HT-29 (cell line): ENCODE measurements at places on chromosomes 1 and 21. TPM values are rescaled to one million over a fixed set of nuclear protein-coding genes. Genes with fewer than 3 reads are reported as not detected.

- DNase-seq = no peak
These were observed 41.4 kb downstream of the TMCO4 start for GRCh38 chr1:19758227-19758830.

DNA sequence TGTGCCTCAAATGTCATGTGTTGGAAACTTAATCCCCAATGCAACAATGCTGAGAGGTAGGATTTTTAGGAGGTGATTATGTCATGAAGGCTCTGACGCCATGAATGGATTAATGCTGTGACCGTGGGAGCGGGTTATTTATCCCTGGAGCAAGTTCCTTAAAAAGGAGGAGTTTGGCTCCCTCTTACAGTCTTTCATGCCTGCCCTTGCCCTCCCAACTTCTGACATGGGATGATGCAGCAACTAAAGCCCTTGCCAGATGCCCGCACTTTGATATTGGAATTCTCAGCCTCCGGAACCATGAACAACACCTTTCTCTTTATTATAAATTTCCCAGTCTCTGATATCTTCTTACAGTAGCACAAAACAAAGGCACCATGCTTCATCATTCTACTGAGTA, 685.3 kb upstream of the CHRM3 start:
- DNase-seq = no peak

GRCh38 chr1:113283914-113284313, 106.4 kb upstream of the MAGI3 start:
- no peak for DNase-seq

Gene PGLYRP3
- not detected in 2 replicates for total RNA-seq

DNA sequence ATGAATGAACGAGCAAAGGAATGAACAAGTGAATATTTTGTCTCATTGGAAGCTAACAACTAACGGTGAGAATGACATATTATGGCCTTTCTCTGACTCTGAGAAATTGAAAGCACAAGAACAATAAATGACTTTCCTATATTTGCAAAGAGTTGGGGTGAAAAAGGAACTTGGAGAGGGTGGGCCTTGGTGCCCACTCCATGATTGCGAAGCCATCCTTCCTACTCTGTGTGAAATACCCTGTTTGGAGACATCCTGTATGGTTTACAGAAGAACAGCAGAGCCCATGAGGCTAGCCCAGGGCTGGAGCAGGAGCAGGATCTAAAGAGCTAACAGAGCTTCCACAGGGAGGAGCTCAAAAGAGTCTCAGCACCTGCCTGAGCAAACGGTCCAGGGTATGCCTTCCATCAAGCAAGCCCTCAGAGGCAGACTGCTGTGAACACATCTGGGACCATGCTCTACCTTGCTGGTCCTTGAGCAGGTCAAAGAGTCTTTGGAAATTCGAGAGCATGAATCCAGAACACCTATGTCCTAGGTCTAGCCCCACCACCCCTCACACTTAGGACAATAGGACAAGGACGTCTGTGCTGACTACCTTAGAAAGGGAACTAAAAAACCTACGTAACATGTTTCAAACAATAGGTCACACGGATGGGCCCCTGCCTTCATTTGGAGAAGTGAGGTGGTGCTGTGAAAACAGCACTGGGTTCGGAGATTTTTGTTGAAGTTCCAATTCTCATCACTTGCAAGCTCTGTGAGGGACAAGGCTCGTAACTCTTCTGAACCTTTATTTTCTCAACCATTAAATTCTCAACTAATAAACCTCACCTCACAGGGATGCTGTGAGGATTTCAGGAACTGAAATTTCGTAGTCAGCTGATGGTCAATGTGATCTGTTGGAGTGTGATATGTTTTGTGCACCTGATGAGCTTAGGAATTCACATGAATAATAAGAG, 377.4 kb downstream of the RRAGC start:
- no peak for DNase-seq
